ENCODE measurements at places on chromosomes 2 and 18.

DNA sequence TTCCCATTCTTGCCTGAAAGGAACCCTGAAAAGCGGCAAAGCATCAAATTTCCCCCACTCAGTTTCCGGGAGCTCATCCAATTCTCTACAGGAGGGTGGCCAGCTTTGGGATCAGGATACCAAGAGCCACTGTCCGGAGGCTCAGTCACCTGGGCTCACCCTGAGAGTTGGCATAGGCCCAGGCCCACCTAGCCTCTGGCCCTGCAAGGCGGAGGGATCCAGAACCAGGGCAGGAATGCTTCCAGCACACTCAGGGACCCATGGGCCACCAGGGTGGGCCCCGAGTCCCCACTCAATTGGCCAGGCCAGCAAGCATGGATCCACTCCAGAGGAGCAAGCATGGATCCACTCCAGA lies 432.9 kb upstream of the MYT1L start:
- no peak for DNase-seq

DNA sequence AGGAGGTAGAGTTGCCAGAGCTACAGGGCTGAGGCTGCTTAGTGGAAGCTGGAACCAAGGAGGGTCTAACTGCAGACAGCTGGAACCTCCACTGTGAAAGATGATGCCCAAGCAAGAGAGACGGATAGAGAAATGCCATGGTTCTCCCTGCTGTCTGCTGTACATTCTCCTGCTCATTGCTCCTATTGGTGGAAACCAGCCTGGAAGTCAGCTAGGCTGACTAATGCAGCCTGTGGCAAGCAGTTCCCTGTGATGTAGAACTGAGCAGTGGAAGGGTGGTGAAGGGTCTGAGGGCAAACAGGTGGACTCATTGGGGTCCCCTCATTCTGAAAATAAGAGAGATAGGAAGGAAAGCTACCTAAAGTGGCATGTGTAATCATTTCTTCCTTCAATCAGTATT lies 563.6 kb downstream of the SLC4A3 start:
- DNase-seq: no peak

- no peak for DNase-seq
Observed at GRCh38 chr18:45774065-45774521, 50.1 kb downstream of the SLC14A1 start.

- no peak for DNase-seq
Observed at GRCh38 chr2:31950946-31951562, 59.8 kb downstream of the MEMO1 start.

DNA sequence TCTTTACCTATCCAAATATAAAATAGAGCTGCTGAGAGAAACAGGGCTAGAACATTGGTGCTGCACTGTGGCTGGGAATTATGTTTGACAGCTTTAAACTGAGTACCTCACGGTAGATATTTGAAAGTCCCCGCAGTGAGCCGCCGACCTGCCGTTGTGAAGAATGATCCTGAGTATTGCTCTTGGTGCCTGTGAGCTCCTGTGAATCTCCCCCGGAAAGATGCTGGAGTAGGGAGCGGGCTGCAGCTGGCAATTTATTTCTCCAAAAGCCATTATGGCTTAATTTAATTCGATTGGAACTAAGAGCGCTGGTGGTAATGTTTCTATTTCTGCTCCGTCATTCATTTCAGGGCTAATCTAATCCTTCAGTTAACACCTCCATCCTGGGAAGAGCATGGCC lies 129.4 kb upstream of the TPO start:
- DNase-seq: no peak

Measured in endodermal cell (in vitro differentiated cells).